ENCODE measurements at places on chromosomes 5 and 9.

DNA sequence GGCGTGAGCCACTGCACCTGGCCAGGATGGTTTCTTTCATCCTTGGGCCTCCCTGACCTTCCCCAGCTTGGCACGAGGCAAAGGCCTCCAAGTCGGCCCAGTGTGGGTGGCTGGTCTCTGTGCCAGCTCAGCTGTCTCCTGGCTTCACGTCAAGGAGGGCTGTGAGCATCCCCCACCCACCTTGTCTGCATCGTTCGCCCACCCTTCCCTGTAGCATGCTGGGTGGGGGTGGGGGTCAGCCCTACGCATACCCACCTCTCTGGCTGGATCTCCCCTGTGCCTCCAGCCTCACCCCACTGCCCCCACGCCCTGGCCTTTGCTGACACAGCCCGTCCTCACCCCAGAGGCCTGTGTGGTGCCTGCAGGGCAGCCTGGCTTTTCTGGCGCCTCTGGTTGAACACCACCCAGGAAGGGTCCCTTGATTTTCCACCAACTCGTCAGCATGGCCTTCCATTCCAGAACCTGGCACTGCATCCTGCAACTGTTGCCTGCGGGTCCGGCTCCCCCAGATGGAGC lies 8.8 kb upstream of the WDR5 start:
- DNase-seq: no peak

DNA sequence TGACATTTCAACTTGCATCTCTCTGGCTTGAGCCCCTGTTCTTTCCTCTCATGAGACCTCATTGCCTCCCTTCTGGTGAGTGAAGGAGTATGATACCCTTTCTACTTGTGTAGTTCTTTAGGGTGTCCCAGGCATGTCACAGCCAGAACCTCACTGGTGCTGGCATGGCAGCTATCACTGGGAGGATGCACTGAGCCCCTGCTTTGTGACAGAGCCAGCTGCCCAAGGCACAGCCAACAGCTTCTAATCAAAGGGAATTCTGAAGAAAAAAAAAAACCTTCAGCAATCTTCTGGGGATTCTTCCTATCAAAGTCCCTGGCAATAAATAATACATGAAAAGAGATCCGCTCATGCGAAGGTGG lies 652.6 kb upstream of the KLF4 start:
- DNase-seq: no peak

- no peak for DNase-seq
Measured at GRCh38 chr5:415928-416635, 26.9 kb upstream of the EXOC3 start.

DNA sequence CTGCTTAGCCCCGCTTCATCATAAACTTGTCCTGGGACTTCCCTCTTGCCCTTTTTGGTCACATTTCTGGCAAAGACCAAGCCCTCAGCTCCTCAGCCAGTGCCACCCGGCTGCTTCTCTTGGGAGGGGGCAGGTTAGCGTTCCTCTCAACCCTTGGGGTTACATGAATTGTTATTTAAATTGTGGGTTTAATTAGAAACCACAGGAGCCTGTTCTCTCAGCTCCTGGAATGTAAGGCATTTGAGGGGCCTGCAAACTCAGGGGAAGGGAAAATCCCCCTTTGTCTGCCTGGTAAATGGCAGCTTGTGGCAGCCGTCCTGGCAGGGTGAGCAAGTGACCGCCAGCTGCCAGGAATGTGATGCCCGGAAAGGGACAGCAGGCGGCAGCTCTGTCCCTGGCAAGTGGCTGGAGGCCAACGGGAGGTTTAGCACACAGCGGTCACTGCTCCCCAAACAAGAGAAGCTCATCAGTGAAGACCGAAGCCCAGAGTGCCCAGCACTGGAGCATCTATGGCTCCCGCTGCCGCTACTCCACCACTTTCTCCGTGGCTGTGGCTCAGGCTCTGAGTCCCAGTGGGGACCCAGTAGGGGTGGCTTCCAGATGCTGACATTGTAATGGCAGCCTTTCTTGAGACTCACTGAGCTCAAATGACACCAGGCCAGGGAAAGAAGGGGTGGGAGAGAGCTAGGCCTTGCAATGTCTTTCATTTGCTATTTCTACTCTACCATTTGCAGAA lies 51.7 kb downstream of the SHB start:
- no peak for DNase-seq

- no peak for DNase-seq
Measured at GRCh38 chr9:23799521-23799920, 26.5 kb downstream of the ELAVL2 start.

DNA sequence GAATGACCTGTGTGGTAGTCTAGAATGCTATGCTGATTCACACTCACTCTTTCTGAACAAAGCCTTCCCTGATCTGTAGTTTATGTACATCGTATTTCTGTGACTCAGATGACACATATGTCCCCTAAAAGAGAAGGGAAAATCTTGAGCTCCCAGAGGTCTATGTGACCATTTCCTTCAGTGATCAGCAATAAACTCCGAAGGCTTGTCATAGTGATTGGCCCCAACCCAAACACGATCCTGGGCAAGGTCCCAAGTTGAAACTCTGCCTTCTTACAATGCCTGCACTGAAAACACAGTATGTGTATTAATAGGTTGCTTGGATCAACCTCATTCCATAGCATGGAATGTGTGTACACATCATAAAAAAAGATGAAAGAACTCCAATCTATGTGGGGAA lies 685.8 kb downstream of the MAT2B start:
- DNase-seq: no peak

DNA sequence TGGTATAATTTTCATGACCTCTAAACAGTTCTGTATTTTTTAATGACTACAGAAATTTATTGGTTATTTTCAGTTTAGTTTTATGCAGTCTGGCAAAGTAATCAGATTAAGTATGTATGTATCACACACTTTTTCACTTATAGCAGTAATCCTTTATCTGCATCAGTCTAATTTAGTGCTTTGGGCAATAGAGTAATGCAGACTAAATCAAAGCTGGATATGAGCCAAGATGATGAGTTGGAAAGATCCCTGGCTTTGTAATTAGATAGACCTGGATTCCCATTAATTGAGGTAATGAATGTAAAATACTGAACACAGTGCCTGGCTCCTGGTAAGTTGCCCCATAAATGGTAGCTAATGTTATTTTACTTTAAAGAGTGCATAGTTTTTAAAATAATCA lies 215.4 kb upstream of the TLX3 start:
- no peak for DNase-seq

Data from stimulated activated CD4-positive, alpha-beta T cell treated with anti-CD3 and anti-CD28 coated beads, Interleukin-1b, Interleukin-23, amount 100 ng/mL, for 4 hours (primary cell).